Stimulated activated CD8-positive, alpha-beta memory T cell treated with anti-CD3 and anti-CD28 coated beads, Interleukin-15, amount 100 ng/mL, for 48 hours (primary cell): ENCODE measurements at places on chromosomes 7 and 10.

DNA sequence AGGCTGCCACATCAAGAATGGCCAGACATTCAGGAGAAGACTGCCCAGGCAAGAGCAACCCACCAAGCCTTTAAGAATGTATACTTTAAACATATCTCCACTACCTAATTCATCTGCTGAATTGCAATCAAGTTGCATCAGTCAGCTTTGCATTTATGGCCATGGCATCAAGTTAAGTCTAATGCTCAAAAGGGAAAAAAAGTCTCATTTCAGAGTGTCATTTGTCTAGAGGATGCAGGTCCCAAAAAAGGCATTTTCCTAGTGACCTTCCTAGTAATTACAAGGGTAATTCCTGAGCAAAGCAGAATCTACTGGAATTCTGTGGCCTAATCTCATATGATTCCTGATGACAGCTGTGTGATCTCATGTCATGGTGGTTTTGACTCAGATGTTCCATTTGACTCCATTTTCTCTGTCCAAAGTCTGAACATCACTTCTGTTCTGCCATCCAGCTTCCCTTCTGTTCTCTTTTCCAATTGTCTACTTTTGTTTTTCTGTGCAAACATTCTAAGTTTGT is 7.3 kb upstream of the CABCOCO1 start:
- no peak for DNase-seq

GRCh38 chr7:147982307-147982706 is 608.3 kb upstream of the C7orf33 start:
- no peak for DNase-seq

GRCh38 chr7:158812684-158813083 is 16.6 kb downstream of the ESYT2 start:
- DNase-seq, result no peak

- no peak for DNase-seq
These were observed 4.5 kb upstream of the GPRIN2 start for GRCh38 chr10:46560952-46561351.

DNA sequence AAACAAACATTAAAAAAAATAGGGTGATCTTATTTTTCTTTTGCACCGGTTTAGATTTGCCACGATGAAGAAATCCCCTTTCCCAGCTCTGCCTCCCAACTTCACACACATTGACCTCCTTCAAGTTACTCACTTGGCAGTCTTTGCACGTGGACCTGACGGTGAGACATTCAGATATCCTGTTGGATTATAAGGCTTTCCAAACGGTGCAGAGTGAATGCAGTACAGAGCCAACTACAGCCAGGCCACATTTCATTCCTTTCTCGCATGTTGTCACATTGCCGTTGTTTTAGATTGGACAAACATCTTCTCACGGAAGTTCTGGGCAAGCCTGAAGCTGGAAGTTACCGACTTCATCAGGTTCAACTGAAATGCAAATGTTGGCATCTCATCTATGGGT is 159.2 kb downstream of the HDAC9 start:
- DNase-seq, result no peak

DNA sequence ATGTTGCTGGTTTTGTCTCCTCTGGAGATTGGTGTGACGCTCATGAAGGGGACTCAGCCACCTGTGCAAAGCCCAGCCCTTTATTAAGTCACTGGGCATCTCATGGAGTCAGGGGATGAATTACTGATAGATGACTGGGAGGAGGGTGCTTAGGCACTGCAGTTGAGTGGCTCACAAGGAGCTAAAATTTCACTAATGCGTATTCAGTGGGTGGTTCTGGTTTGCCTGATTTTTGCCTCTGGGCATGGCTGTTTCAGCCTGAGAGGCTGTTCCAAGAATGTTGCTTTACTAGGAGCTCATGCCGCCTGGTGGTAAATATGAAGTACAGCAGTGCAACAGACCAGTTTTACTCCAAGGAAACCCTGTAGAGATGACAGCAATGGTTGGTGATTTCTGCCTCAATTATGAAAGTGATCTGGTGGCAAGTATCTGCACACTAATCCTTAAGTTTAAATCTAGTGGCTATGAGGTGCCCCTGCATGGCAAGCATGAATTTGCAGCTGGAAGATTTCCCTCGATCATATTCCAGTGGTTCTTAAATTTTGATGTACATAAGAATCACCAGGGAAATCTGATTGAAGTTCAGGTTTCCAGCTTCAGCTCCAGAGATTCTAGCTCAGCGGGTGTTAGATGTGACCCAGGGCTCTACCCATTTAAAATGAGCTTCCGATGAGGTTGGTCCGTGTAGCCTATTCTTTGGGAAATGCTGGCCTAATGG is 19.9 kb downstream of the ACTA2 start:
- peak; percentile 11 for DNase-seq
